ENCODE measurements at places on chromosomes 12 and 14.

- no peak for DNase-seq
These were observed 811.4 kb upstream of the TMEM132C start for GRCh38 chr12:127455347-127456265.

GRCh38 chr12:72618764-72619163, 346.6 kb downstream of the TRHDE start:
- DNase-seq: no peak

GRCh38 chr12:53187145-53187899, 6.6 kb upstream of the CSAD start:
- no peak for DNase-seq

- no peak for DNase-seq
These were observed 1636.5 kb upstream of the SEL1L start for GRCh38 chr14:83170165-83170564.

DNA sequence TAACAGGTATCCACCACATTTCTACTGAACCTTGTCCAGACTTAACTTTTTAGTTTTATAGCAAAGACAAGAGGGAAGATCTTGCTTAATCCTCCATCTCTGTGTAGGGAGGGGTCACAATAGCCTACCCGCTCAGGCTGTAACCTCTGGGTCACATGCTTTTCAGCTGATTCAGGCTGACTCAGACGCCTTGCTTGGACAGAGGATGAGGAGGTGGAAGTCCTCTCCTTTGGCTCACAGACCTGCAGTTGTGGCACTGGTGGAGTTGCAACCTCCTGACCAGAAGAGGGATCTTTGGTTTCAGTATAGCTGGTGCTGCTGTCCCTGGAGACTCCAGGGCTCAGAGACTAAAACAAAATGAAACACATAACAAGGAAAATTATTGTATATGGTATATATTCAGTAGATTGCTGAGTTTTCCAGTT, 16.2 kb downstream of the ACIN1 start:
- peak; percentile 74 for DNase-seq

DNA sequence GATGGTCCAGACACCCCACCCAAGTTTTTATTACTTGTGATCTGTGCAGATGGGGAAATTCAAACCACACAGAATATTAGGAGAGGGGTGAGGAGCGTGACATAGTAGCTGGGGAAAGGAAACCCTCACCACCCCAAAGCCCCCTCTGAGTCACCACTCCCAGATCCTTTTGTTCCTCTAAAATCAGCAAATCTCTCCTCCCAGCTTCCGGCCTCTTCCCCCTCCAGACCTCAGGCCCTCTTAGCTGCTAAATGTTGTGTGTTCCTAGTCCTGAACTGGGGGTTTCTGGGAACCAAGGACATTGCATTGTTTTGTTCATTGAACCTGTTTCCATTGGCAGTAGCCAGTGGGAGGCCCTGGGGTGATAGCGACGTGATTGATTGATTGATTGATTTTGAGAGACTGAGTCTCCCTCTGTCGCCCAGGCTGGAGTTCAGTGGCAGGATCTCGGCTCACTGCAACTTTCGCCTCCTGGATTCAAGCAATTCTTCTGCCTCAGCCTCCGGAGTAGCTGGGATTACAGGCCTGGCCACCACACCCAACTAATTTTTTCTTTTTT, 5.9 kb upstream of the ORAI1 start:
- DNase-seq: no peak

- no peak for DNase-seq
These were observed 131.6 kb downstream of the CAND1 start for GRCh38 chr12:67400742-67401141.

DNA sequence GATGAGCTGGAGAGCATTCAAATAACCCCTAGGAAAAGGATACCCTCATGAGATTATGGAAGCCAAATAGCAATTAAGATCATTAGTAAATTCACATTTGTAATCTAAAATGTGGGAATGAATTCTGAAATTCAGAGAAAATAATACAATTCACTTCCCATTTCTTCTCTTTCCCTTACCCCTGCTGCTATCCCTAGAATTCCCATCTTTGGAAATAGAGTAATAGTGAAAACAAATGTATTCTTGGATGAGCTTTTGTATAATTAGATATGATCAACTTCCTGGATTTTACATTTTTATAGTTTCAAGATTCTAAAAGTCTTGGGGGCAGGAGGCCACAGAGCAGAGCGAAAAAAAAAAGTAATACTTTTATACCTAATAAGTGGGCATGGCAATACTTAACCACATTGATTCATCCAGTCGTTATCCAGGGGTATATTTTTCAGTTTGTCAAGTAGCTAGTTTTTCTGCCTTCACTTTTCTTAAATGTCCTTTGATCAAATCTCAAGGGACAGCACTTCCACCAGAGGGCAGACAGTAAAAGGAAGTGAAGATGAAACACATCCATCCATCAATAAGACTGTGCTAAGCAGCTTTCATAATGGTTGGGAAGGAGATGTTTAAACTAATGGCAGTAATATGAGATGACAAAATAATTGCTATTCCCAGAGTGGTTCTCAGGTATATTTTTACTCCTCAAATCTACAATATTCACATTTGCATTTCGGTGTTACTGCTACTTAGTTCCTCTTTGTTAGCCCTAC, 401.3 kb downstream of the DIO2 start:
- no peak for DNase-seq

GRCh38 chr14:95140060-95140858, 17.1 kb downstream of the DICER1 start:
- DNase-seq: no peak

- DNase-seq: no peak
These were observed 1.4 kb downstream of the DUSP6 start for GRCh38 chr12:89350630-89351488.

DNA sequence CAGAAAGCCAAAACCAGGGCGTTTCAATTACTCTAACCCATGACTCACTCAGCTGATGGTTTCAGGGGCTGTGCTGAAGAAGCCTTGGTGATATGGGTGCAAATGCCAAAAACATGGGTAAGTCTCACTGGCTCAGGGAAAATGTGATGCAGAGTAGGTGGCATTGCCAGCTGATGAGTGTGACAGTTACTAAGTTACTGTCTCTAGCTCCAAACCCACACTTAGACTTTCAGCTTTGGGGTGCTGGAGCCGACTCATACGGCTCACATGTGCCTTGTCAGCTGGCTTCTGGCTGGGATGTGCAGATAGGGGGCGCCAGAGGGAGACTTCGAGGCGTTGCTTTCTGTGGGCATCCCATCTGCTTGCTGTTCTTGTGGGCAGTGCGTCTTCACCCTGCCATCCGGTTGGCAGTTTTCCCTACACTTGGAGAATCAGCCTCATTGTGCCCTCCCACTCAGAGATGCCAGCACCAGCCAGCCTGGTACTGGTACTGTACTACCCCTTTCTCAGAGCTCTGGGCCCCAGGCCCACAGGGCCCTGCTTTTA, 11.1 kb upstream of the KRT7 start:
- DNase-seq: no peak

- DNase-seq: no peak
These were observed 148.1 kb upstream of the NRXN3 start for GRCh38 chr14:78022059-78022458.

DNA sequence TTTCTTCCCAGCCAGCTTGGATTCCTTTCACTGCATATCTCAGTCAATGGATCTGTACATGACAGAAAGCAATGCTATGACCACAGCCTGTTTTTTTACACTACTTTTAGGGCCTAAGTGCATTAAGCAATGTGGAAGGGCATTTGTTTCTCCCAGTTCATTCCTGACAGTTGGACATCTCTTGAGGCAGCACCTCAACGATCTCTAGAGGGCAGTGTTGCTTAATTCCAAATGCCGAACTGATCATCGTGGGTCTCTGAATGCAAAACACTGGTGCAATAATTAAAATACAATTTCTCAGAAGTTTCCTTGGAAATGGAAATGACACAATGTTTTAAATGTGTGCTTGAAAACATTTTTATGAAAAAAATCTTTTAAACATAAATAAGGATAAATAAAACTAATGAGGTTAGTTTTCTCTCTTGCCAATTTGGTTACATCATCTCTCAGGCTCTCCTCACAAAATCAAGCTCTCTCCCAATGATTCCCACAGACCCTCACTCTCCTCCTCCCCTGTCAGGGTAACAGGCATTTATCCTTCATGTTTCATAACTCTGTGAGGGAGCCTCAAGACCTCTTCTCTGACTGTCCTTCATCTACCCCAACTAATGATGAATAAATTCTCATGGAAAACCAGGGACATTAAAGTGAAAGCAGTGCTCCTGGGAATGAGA, 192.4 kb upstream of the SLC16A7 start:
- DNase-seq: peak; percentile 45

- no peak for DNase-seq
These were observed 72.2 kb upstream of the PRMT8 start for GRCh38 chr12:3418609-3419390.

GRCh38 chr12:92886131-92886530, 43.0 kb downstream of the EEA1 start:
- DNase-seq: no peak

DNA sequence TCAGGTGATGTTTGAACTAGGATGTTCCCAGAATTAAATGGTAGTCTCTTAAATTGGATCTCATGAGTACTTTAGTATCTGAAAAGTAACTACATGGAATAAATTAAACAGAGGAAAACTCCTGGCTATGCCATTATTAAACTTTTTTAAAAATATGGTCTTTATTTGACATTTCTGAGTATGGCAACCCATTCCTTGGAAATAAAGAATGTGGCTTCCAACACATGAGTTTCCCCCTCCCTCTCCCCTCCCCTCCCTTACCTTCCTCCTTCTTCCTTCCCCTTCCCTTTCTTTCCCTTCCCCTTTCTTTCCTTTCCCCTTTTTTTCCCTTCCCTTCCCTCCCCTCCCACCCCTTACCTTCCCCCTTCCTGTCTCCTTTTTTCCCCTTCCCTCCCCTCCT, 940.2 kb downstream of the DIO2 start:
- DNase-seq: no peak

DNA sequence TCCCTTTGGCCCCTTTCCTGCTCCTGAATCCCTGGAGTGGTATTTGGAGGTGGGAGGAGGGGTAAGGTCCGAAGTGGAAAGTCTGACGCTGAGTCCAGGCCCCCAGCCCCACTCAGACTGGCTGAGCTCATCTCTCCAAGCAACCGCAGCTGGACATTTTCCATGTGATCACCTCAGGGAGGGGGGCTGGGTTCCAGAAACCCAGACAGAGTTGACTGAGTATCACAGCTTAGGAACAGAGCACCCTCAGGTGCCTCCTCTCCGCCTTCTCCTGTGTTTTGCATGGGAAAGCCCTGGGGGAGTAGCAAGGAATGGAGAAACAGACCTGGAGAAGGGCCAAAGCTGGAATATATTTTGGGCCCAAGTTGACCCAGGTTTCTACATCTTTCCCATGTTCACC, 8.0 kb upstream of the ITGA5 start:
- DNase-seq: no peak
